ENCODE measurements at places on chromosomes 1 and 21. TPM values are rescaled to one million over a fixed set of nuclear protein-coding genes. Genes with fewer than 3 reads are reported as not detected.

The OR2L5 gene
- total RNA-seq: not detected

The ZP4 gene
- total RNA-seq: not detected

The OR2T5 gene
- not detected for total RNA-seq

The ERO1B gene
- total RNA-seq: 3.4 TPM

The SLC16A1 gene
- 75.0 TPM for total RNA-seq

The SPRR5 gene
- total RNA-seq: not detected

The SLC5A9 gene
- not detected for total RNA-seq

The RNU11 gene
- total RNA-seq: not detected

The RIPPLY3 gene
- 0.05 TPM for total RNA-seq

Data from mammary microvascular endothelial cell (primary cell).